ENCODE measurements at places on chromosomes 1 and 21.

DNA sequence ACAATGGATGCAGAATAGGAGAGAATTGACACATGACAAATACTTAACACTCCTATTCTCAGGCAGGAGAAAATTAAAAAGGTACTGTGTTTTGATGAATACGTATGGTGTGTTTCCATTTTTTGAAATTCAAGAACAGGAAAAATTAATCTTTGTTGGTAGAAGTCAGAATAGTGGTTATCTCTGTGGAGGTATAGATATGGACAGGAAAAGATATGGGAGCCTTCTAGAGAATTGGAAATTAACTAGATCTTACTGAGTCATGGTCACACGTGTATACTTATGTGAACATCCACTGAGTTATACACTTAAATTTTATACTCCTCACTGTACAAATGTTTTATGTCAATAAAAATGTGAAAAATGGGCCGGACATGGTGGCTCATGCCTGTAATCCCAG, 9.9 kb upstream of the TUT4 start:
- no peak for DNase-seq

DNA sequence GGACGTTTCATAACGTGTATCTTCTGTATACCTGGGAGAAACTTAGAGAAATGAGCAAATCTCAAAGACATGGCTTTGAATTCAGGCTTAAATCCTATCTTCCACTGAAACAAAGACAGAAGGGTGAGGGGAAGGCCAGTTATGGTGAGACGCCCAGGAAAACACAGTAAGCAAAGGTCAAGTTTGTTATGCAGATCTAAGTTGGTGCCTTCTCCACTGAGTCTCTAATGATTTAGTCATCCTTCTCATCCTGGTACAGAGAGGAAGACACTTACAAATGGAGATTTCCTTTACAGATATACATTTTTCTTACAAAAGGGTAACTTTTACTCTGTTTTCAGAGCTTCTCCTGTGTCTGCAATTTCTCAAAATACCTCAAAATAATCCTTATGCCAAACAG, 64.4 kb downstream of the MAP3K7CL start:
- DNase-seq = no peak

DNA sequence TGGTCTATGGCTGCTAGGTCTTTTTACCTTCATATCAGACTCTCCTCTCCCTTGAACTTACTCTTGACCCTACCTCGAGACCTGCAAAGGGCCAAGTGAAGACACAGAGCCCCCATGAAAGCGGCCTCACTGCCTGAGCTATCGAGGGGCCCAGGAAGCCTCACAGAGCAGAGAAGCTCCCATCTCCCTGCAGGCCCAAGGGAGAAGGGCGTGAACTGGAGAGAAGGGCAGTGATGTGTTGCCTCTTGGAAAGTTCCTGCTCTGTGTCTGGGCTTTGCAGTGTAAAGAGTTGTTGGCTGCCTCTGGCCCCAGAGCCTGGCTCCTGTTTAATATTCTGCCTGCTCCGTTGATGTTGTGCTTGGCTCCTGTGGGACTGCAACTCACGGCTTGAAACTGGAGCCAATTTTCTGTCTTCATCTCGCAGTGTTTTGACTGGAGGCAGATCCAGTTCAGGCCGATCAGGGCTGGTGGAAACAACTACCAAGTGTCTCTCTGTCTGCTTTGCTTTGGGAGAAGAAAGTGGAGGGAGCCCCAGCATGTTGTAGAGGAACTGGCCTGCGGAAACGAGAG, 4.3 kb downstream of the SERTAD4 start:
- no peak for DNase-seq

DNA sequence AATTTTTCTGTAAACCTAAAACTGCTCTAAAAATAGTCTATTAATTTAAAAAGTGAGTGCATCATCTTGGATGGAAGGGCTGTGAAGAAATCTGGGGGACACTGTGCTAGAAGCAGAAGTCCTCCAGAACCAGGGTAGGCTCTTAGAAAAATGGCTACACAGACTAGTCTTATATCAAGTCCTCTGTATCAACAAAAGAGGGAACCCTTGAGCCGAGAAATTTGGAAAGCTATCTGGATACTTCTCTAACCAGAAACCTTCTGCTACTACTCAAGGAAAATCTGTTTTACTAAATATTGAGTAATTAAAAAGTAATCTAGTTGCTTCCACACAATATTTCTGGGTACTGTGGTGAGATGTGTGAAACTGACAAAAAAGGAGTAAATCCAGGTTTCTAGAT, 92.1 kb downstream of the WDR3 start:
- DNase-seq = no peak

DNA sequence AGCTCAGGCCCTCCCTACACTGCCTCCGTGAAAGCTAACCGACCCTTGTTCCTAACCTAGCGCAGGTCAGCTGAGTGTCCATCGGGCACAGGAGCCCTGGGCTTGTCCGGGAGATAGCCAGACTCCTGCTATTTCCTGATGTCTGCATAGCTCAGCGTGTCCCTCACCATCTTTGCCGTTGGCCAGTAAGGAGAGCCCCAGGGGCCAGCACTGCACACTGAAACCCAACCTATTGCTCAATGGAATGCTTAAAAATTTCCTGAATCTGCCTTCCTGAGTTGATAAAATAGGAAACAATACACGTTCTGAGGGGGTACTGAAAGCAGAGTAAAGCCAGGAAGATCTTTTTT, 2.2 kb downstream of the RUNX1 start:
- no peak for DNase-seq
